ENCODE measurements at places on chromosomes 3 and 15. TPM values are rescaled to one million over a fixed set of nuclear protein-coding genes. Genes with fewer than 3 reads are reported as not detected.

DNA sequence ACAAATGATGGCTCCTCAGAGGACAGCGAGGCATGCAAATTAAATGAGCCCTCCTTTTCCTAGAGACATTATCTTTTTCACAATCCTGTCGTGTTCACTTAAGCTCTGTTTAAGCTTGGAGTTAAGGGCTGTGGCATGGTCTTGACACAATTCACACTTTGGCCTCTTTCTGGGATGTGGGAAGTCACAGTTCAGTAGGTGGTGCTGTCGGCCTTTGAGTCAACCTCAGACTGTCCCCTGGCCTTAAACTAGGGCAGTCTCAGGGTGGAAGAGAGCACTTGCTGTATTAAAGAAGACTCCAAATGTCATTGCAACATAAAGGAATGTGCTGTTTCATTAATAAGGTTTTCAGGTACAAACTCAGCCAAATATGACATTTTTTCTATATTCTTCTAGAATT is 351.0 kb downstream of the MCTP2 start:
- no peak for DNase-seq

DNA sequence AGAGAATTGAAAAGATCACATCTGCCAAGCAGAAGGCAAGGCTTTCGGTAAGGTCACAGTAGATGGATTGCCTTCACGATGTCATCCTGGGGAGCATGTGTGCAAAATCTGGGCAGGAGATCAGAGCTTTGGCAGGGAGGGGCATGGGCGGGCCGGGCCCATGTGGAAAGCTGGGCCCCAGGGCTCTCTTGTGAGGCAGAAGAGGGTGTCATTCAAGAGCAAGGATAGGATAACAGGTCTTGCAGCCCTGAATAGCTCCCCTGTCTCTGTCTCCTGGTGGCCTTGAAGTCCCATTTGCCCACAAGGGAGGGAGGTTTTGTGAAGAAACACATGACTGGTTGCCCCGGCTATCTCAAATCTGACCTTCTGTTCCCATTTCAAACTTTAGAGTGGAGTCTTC is 172.0 kb downstream of the OPA1 start:
- no peak for DNase-seq

STX19 gene
- total RNA-seq, result not detected

- DNase-seq, result no peak
Measured at GRCh38 chr15:41874736-41875135, 19.1 kb downstream of the SPTBN5 start.

DALRD3 gene
- 30.5 TPM for total RNA-seq
